Stimulated activated CD8-positive, alpha-beta memory T cell treated with anti-CD3 and anti-CD28 coated beads, Interleukin-4, amount 100 ng/mL, for 1 hour (primary cell): ENCODE measurements at places on chromosomes 1 and 21.

DNA sequence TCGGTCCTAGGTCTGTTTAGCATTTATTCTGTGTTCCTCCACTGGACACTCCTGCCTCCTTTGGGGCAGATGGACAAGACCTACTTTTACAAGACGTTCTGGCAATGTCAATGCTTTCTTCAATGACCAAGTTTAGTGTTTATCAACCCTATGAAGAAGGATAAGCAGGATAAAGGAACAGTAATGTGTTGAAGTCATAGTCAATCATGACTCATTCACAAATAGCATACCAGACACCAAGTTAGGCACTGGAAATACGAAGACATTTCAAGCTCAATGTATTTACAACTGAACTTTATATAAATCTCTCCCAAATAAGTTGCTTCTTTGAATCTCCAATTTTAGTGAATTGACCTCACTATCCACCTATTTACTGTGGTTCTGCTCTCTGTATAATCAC is 4.8 kb upstream of the SLC35D1 start:
- no peak for DNase-seq

GRCh38 chr1:229133151-229133550 is 137.8 kb upstream of the RAB4A start:
- no peak for DNase-seq

GRCh38 chr1:110068646-110069403 is 1.6 kb downstream of the ALX3 start:
- DNase-seq: no peak

- no peak for DNase-seq
These were observed 60.4 kb upstream of the VTCN1 start for GRCh38 chr1:117271129-117271528.

GRCh38 chr1:102875756-102876155 is 232.6 kb downstream of the COL11A1 start:
- no peak for DNase-seq

DNA sequence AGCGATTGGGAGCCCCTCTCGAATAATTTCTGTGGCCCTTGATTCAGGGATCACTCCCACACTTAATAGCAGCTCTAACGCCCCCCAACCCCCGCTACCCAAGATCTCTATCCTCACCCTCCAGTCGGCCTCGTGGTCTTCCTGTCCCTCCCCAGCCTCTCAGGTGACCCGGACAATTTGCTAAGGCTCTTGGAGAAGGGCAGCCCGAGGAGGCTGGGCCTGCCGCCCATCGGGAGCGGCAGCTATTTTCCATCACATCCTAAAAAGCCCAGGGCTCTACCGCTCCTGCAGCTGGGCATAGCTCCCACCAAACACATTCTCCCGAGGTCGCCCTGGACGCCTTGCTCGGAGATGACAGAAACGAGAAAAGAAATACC is 12.0 kb upstream of the PHLDA3 start:
- DNase-seq: no peak

GRCh38 chr1:199612976-199613774 is 414.3 kb upstream of the NR5A2 start:
- no peak for DNase-seq

DNA sequence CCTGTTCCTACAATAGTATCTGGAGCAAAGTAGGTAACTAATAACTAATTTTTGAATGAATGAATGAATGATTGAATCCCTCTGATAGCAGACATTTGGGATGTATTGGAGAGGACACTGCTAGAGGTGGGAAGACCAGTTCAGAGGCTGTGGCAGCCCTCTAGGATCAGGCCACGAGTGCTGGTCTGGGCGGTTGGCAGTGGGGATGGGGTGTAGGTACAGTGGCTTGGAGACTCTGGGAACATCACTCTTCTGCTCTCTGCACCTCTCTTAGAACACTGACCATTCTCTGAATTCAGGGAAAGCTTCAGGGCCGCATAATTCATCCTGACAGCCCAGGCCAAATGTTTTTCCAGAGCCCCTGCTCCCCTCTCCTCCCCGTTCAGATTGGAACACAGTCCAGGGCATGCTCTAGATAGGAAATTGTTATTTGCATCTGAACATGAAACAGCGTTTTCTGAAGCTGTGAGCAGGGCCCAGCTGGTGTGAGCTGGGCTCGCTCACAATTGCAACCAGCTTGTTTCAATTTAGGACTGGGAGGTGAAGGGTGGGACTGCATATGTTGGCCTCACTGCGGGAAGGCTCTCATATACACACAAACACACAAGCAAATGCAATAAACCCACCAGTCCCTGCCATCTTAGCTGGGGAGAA is 253.1 kb upstream of the USP24 start:
- no peak for DNase-seq

DNA sequence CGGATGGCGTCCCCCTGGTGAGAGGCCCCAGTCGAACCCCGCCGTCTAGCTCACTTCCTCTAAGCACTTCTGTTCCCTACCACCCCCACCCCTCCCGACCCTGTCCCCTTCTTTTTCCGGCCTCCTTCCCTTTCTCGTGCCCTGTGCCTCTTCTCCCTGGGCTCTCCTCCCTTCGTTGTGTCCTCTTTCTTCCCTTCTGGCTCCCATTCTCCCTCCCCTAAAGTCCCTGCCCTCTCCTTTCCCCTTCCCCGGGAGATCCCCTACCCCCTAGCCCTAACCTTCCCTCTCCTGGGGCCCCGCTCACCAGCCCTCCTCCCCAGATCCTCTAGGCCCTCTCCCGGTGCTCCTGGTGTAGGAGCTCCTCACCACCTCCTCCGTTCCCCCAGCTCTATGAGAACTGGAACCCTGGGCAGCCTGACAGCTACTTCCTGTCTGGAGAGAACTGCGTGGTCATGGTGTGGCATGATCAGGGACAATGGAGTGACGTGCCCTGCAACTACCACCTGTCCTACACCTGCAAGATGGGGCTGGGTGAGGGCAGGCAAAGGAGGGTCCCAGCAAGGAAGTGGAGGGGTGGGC is 15.9 kb downstream of the BCAN start:
- no peak for DNase-seq

GRCh38 chr1:240582953-240583352 is 29.0 kb downstream of the GREM2 start:
- DNase-seq: no peak

DNA sequence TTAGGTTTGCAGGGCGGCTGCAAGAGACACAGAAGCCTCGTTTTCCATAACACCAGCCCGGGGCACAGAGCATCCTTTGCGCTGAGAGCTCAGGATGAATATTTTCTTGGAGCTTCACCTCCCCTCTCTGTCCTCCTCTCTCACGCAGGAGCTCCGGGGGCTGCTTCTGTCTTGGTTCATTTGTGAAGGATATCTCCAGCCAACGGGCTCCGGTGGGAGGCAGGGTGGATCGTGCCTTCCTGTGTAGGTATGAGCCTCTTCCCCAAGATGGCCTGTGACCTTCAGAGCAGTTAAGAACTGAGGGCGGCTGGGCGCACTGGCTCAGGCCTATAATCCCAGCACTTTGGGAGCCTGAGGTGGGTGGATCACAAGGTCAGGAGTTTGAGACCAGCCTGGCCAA is 319.0 kb upstream of the C1orf174 start:
- no peak for DNase-seq

GRCh38 chr1:64584479-64584878 is 114.5 kb downstream of the CACHD1 start:
- no peak for DNase-seq
